NCI-H226 (cell line): ENCODE measurements at places on chromosomes 16 and 17.
A peak's percentile ranks its signal among the peaks of the same experiment; 100 is the strongest.

- peak; percentile 55 for DNase-seq
Measured at GRCh38 chr17:1147664-1148063, 32.1 kb downstream of the ABR start.

DNA sequence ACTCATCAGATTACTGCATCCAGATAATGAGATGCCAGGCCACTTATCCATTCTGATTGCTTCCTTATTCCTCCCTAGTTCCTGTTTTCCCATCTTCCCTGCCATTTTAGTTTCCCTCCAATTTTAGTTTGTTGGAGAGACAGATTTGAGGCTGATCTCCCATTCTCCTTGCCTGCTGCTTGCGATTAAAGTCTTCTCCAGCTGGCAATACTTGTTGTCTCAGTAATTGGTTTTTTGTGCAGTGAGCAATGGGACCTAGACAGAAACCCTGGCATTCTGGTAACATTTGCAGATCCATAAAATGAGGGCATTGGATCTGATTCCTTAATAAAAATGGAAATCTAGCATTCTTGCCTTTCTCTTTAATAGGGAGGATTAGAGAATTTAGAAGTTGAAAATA is 17.6 kb upstream of the ELAC2 start:
- no peak for DNase-seq

GRCh38 chr16:24010440-24011089 is 174.8 kb downstream of the PRKCB start:
- DNase-seq = peak; percentile 21

DNA sequence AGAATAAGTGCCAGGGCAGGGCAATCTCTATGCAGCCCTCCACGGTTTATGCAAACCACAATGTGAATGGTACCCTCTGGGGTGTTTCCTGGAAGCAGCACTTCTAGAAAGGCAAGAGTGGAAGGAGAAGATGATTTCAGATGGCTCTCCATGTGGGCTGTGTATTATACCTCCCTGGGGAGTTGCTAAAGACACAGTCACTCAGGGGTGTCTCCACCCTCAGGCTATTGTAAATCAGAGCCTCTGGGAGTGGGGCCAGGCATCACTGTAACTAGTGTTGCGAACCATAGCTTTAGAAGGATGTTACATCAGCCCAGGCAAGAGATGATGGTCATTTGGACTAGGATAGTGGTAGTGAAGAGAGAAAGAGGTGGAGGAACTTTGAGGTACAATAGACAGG is 83.3 kb upstream of the ZKSCAN2 start:
- DNase-seq = no peak

DNA sequence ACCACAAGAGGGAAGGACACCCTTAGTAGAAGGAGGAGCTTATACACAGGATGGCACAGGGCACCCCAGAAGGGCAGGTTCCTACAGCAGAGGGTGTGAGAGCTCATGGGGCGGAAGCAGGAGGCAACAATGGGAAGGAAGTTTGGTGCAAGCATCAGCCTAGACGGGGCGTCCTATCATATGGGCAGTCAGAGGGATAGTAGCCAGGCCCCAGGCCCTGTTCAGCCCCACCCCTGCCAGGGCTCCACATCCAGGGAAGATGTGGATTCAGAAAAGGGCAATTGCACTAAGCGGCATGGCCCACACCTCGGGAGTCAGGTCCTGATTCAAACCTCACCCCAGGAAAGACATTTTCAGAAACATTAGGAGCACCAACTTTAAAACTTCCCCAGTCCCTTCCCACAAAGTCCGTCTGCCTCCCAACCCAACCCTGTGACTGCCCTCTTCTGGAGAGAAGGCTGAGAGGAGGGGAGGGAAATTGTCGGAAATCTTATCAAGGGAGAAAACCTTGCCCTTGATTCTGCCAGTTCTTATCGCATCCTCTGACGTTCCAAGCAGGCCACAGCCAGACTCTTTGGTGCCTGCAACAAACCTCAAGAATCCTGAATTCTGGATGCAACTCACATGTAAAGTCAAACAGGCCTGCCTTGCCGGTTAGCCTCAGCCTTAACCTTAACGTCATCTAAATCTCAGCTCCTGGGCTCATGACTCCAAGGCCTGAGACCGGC is 198.8 kb upstream of the CDH5 start:
- peak; percentile 99 for DNase-seq
